ENCODE measurements at places on chromosomes 7 and 10. TPM values are rescaled to one million over a fixed set of nuclear protein-coding genes. Genes with fewer than 3 reads are reported as not detected.

MYL10 gene
- total RNA-seq, result not detected

SLC13A4 gene
- total RNA-seq, result not detected

SPOCK2 gene
- 139 TPM for total RNA-seq

OR2A42 gene
- total RNA-seq, result not detected

NFE2L3 gene
- total RNA-seq, result 80.1 TPM

NMT2 gene
- 9.4 TPM for total RNA-seq

DNA sequence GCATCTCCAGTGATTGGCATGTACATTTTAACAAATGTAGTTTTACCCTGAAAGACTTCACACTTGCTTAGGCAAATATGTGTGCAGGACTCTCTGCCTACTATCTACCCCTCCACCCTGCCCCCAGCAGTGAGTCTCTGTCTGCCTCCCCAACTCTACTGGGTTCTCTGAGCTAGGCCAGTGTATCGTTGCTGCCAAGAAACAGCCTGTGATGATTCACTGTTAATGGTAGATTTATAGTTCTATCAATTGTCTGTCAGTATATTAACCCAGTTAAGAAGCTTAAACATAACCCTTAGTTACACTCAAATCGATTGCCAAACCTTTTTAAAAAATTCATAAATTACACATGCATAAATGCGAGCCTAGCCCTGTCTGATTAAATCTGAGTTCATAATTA lies 137.0 kb downstream of the SND1 start:
- H3K4me3 ChIP-seq, result no peak overlapping the region
- H3K27ac ChIP-seq, result no peak overlapping the region
- DNase-seq, result no peak
- H3K27me3 ChIP-seq, result no peaks in the 10 kb centered on the region
- peaks cover 33% of the 10 kb centered on the region for H3K4me1 ChIP-seq

DNA sequence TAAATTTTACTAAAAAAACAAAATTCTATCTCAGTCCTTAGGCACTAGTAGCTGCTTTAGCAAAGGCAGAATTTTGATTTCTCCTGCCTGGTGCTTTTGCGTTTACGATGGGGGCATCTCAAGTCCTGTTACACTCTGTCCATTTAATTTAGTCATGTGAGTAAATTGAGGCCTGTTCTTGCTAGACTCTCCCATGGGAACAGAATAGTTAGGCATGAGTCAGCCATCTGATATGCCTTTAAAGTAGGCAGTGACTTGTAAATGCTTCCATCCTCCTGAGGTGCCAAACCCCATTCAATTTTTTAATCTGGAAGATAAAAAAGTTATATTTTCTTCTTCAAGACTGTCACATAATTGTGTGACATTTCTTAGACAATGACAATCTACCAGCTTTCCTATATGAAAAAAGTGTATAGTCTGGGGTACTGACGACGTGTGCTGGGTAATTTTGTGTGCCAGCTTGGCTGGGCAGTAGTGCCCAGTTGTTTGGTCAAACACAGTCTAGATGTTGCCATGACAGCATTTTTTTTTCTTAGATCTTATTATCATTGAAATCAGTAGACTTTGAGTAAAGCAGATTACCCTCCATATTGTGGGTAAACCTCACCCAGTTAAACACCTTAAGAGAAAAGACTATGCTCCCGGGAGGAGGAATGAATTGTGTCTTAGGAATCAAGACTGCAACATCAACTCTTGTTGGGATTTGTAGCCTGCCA lies 603.4 kb downstream of the SORCS1 start:
- no peak overlapping the region for H3K4me3 ChIP-seq
- no peak overlapping the region for H3K27ac ChIP-seq
- H3K4me1 ChIP-seq, result no peaks in the 10 kb centered on the region

DNA sequence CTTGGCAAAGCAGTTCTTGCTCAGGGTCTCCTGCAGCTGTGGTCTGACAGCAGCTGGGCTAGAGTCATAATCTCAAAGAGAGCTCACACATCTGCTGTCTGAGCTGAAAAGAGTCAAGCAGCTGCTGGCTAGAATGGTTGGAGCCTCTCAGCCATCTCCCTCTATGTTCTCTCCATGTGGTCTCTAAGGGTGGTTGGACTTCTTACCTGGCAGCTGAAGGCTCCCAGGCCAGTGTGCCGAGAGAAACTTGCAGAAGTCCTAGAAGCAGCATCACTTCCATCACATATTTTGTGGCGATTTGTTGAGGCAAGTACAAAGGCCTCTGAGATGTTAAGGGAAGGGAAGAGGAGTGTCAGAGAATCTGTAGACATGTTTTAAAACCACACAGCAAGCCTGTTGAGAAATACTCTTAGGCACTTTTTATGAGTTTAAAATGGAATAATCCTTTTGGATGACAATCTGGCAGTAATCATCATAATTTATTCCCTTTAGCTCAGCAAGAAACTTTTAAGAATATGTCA lies 93.2 kb downstream of the REEP3 start:
- no peaks in the 10 kb centered on the region for H3K27me3 ChIP-seq
- peaks cover 7% of the 10 kb centered on the region for H3K4me1 ChIP-seq
- H3K36me3 ChIP-seq, result peaks cover 11% of the 10 kb centered on the region
- DNase-seq, result no peak
- H3K4me3 ChIP-seq, result no peak overlapping the region
- H3K27ac ChIP-seq, result no peak overlapping the region

DNA sequence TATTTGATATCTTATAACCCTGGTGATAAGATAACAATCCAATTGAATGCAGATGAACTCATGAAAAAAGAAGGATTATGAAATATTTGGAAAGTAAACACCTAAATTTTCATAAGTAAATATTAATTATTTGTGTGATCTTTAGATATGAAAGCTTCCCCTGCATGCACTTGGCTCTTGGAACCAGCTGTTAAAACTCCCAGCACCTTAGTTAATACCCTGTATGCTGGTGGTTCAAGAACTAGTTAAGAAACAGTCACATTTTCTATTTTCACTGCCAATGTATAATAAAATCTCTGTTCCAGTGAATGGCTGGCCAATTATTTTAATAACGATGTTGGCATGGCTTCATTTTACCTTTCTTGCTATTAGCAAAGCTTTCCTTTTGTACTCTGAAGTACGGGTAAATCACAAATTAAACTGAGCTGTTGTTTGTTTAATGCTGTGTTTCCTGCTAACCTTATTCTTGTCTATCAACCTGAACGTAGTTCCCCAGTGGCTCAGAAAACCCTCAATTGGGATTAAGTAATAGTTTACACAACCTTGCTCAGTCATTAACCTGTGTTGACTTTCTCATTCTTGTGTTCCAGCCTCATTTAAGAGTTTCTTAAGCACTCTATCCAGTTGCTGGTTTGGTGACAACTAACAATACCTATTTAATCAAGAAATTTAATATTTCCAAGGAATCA lies 38.9 kb downstream of the MET start:
- no peaks in the 10 kb centered on the region for H3K4me1 ChIP-seq
- no peak for DNase-seq
- H3K27ac ChIP-seq, result no peak overlapping the region
- peaks cover 7% of the 10 kb centered on the region for H3K27me3 ChIP-seq
- H3K36me3 ChIP-seq, result no peaks in the 10 kb centered on the region

GRCh38 chr10:28661035-28661434 lies 16.3 kb upstream of the BAMBI start:
- no peaks in the 10 kb centered on the region for H3K4me1 ChIP-seq
- H3K36me3 ChIP-seq, result no peaks in the 10 kb centered on the region
- no peak overlapping the region for H3K4me3 ChIP-seq
- no peak overlapping the region for H3K27ac ChIP-seq
- peaks cover 17% of the 10 kb centered on the region for H3K27me3 ChIP-seq

GRCh38 chr10:6781133-6781770 lies 201.2 kb upstream of the PRKCQ start:
- no peak overlapping the region for H3K27ac ChIP-seq
- peaks cover 24% of the 10 kb centered on the region for H3K27me3 ChIP-seq
- H3K4me1 ChIP-seq, result no peaks in the 10 kb centered on the region
- no peak for DNase-seq

GRCh38 chr7:139430443-139430842 lies 53.0 kb downstream of the KLRG2 start:
- no peaks in the 10 kb centered on the region for H3K27me3 ChIP-seq
- no peak for DNase-seq
- H3K4me1 ChIP-seq, result peaks cover 6% of the 10 kb centered on the region
- no peak overlapping the region for H3K4me3 ChIP-seq
- H3K27ac ChIP-seq, result no peak overlapping the region

DNA sequence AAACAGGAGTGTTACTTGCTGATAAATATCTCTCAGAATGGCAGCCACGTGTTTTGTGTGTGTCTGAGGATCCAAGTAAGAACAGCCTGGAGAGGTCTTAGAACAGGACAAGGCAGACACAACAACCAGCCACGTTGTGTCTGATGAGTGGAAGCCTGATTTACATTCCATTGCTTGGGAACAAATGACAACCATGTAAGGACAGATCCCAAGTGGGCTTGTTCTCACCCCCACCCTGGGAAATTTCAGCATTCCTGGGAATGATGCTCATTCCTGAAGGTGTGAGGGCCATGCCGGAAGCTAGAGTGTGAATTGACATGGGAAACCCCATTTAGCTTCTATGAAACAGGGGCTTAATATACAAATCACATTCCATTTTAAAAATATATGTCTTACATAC lies 35.9 kb downstream of the IL6 start:
- no peaks in the 10 kb centered on the region for H3K36me3 ChIP-seq
- no peak for DNase-seq
- H3K27me3 ChIP-seq, result peaks cover 33% of the 10 kb centered on the region
- no peak overlapping the region for H3K27ac ChIP-seq

DNA sequence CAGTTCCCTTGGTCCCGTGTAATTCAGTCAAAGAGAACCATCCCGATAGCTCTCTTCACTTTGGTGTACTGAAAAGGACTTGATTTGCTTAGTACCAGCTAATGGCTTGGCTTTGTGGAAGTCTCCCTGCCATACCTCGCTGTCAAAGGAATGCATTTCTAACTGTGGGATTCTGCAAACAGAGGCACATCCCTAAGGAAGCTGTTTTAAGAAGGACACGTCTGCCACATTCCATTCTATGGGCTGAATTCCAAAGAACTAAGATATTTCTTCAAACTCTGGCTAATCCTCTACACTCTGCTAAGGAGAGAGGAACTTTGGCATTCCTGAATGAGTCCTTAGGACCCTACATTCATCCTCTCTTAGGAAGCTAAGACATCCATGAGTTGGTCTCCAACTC lies 327.9 kb downstream of the SFMBT2 start:
- H3K27me3 ChIP-seq, result peaks cover 45% of the 10 kb centered on the region
- H3K27ac ChIP-seq, result no peak overlapping the region
- no peaks in the 10 kb centered on the region for H3K36me3 ChIP-seq
- no peak overlapping the region for H3K4me3 ChIP-seq

DNA sequence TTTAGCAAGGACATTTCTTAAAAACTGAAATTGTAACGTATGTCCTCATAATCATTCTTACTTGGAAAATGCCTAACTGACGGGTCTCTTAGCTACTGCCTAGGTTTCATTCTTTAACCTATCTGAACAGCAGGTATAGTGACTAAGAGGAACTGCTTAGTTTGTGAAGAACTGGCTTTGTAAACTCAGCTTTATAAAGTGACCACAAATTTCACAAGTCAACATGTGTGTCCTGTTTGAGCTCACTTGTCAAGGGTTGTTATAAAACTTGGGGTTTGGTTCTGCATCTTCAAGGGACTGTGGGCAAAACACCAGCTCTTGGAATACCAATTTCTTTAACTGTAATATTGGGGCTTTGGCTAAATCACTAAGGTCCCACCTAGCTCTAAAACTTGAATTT lies 32.2 kb downstream of the MRPS33 start:
- DNase-seq, result no peak
- no peak overlapping the region for H3K4me3 ChIP-seq
- H3K27me3 ChIP-seq, result peaks cover 13% of the 10 kb centered on the region
- H3K4me1 ChIP-seq, result no peaks in the 10 kb centered on the region
- H3K27ac ChIP-seq, result no peak overlapping the region

Data from activated T-helper 1 cell treated with anti-CD3 and anti-CD28 coated beads, Interleukin-12 subunit alpha, Interleukin-12 subunit beta, Interleukin-2, Interleukin-4 antibody, amounts not matched to agents 30 ng/mL and 10 ng/mL and 1 ng/mL, durations not matched to agents 14 hours and 24 hours and 36 hours (primary cell).